ENCODE measurements at places on chromosomes 5 and 9. TPM values are rescaled to one million over a fixed set of nuclear protein-coding genes. Genes with fewer than 3 reads are reported as not detected.

ANKRD18B gene
- total RNA-seq: 16.6 TPM

TMEM174 gene
- not detected for total RNA-seq

GOLGA1 gene
- 7.0 TPM for total RNA-seq

PCDHGA11 gene
- 2.2 TPM for total RNA-seq

ZBED3 gene
- total RNA-seq: 1.4 TPM

SHOC1 gene
- total RNA-seq: not detected

AGXT2 gene
- total RNA-seq: not detected

SLC46A2 gene
- total RNA-seq: not detected

ITGA2 gene
- 76.4 TPM for total RNA-seq

FBXL7 gene
- 0.21 TPM for total RNA-seq

PITX1 gene
- total RNA-seq: 87.6 TPM

AMBP gene
- total RNA-seq: 0.24 TPM

Measured in tracheal epithelial cell (primary cell).